ENCODE measurements at places on chromosomes 12 and 14. TPM values are rescaled to one million over a fixed set of nuclear protein-coding genes. Genes with fewer than 3 reads are reported as not detected.

GRCh38 chr14:94112513-94113063 is 2.1 kb downstream of the IFI27 start:
- DNase-seq, result no peak

- DNase-seq, result no peak
These were observed 90.8 kb downstream of the BICD1 start for GRCh38 chr12:32197421-32197820.

DNA sequence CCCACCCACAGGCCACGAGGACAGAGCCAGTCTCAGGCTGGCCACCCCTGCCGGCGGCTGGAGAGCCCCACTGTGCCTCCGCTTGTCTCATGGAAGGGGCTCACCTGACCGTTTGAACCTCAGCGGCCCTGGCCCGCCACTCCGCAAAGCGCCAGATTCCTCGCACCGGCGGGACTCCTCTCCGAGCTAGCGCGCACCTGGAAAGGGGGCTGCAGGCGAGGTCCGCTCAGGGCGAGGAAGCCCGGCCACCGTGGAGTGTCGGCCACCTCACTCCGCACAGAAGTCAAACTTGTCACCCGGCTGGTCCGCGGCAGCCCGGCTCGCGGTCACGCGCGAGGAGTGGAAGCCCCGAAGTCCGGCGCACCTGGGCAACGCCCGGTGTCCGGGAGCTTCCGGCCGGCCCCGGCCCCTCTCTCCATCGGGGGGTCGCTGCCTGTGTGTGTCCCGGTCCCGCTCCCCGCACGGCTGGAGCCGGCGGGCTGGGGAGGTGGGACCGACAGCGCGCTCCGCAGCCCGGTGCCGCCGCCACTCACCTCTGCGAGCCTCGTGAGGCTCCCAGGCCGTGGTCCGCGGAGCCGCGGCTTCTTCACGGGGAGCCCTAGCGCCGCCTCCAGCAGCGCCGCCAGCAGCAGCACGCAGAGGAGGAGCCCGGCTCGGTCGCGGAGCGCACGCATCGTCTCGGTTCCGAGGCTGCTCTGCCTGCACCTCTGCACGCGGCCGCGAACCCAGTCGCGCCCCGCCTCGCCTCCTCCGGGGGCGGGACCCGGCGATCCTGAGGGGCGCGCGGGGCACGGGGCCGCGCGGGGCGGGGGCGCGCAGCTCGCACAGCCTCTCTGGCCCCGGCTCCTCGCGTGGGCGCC is at the start of gene ISM2:
ISM2 (minus strand) TSS at position 697 of the 860 bp plus-strand sequence; CDS start at position 674, 23 bp downstream.
- peak; percentile 70 for DNase-seq

DNA sequence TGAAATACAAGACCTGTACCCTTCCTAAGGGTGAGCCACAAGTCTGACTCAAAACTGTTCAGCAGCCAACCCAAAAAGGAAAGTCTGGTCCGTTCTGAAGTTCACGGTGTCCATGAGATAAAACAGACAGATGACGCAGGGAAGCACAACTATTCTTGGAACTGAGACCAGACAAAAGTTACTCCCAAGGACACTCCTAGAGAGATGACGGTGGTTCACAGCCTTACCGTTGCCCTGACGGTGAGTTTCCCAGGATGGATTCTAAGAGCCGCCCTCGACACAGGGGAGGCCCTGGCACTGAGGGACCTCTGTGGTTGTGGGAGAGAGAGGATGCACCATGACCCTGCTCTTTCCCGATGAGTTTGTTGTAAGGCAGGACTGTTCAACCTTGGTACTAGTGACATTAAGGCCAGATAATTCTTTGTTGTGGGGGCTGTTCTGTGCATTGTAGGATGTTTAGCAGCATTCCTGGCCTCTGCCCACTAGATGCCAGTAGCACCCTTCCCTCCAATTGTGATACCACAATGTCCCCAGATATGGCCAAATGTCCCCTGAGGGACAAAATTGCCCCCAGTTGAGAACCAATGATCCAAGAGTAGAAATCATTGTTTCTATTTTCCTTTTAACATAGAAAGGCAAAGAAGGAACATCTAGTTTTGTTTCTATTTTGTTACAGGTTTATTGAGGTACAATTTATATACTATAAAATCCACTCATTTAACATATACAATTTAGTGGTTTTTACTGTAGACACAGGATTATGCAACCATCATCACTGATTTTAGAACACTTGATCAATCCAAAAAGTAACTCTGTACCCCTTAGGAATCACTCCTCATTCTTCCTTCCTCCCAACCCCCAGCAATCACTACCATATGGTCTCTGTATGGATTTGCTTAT is 23.0 kb downstream of the OR10P1 start:
- DNase-seq, result no peak

- DNase-seq, result no peak
These were observed 224.2 kb downstream of the RAD51B start for GRCh38 chr14:68043752-68044151.

DNA sequence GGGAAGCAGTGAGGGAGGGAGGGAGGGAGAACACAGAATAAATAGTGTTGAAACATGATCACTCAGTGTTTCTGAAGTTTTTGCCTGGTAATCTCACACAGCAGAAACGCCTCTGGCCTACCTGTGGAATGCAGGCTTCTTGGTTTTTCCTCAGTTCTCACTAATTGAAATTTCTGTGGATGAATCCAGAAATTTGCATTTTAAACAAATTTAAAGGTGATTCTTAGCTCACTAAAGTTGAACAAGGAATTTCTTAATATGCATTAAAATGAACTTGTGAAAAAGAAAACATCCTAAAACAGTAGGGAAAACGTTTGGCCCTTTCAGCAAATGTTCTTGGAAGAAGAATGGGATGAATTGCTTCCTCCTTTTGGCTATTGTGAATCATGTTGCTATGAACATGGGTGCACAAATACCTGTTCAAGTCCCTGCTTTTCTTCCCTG is 1.4 kb downstream of the RNASE9 start:
- DNase-seq, result no peak

GRCh38 chr12:80205960-80206359 is 106.6 kb downstream of the OTOGL start:
- no peak for DNase-seq

- DNase-seq, result no peak
These were observed 2.1 kb downstream of the FBXO21 start for GRCh38 chr12:117188121-117188665.

DNA sequence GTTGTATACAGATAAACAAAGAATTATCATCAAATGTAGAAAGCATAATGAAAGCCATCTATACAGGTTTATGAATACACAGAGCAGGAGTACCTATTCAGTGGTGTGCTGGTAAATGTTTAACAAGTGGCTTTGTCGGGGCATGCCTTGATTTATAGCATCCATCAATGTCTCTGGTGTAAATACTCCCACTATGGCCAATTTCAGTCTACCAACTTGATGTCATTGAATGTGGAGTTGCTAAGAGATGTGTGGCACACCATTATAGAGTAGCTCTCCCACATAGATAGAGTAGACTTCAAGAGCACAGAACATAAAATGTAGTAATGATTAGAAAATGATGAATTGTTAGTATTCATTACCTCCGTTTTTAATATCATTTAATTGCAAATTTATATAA is 9.3 kb downstream of the GRIP1 start:
- no peak for DNase-seq

GRCh38 chr14:26833621-26834176 is 235.9 kb upstream of the NOVA1 start:
- DNase-seq, result no peak

GRCh38 chr14:71918955-71919354 is 13.3 kb upstream of the RGS6 start:
- DNase-seq, result no peak

PLEKHD1 gene
- 0.09 TPM for total RNA-seq

SYNDIG1L gene
- total RNA-seq, result not detected

ST8SIA1 gene
- total RNA-seq, result 1.0 TPM

MYO1A gene
- 0.28 TPM for total RNA-seq

ERP27 gene
- 267 TPM for total RNA-seq
